ENCODE measurements at places on chromosomes 12 and 14.

DNA sequence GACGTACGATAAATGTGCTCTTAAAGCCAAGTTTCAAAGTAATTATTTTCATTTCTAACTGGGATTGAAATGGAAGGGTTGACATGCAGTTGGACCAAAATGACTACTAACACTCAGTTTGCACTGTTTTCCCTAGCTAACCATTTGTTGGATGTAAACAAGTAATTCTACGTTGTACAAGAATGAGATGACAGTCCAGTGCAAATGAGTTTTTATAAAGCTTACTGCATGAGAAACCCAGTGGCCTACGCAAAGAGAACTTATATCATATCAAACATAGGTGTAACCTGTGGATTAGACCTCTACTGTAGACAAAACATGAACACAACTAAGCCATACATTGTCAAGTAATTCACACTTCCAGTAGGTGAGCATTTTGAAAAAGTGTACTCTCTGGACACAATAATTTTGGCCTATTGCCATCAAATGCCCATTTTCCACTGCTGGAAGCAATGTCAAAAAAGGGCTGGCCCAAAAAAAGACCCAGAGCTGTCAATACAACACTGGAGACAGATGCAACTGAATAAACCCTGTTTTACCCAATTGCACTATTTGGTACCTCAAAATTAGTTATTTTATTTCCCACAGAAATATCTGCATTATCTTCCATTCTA lies 12.8 kb downstream of the SLC38A2 start:
- no peak for DNase-seq

DNA sequence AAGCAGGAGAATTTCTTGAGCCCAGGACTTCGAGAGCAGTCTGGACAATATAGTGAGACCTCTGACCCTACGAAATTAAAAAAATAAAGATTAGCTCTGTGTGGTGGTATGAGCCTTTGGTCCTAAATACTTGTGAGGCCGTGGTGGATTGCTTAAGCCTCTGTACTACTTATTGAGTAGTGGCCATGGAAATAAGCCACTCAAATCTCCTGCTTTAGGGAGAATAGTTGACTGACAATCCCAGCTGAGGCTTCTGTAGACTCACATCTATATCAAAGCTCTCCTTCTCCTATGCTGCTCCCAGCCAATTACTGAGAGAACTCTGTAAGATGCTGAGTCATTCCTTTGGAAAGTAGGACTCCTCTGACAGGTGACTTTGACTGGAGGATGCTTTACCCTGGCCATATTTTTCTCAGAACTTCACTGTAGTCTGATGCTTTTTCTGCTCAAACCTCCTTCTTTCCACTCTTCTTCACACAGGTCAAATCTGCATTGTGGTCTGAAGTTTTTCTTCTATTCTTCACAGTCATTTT lies 420.2 kb downstream of the SLC6A15 start:
- no peak for DNase-seq

DNA sequence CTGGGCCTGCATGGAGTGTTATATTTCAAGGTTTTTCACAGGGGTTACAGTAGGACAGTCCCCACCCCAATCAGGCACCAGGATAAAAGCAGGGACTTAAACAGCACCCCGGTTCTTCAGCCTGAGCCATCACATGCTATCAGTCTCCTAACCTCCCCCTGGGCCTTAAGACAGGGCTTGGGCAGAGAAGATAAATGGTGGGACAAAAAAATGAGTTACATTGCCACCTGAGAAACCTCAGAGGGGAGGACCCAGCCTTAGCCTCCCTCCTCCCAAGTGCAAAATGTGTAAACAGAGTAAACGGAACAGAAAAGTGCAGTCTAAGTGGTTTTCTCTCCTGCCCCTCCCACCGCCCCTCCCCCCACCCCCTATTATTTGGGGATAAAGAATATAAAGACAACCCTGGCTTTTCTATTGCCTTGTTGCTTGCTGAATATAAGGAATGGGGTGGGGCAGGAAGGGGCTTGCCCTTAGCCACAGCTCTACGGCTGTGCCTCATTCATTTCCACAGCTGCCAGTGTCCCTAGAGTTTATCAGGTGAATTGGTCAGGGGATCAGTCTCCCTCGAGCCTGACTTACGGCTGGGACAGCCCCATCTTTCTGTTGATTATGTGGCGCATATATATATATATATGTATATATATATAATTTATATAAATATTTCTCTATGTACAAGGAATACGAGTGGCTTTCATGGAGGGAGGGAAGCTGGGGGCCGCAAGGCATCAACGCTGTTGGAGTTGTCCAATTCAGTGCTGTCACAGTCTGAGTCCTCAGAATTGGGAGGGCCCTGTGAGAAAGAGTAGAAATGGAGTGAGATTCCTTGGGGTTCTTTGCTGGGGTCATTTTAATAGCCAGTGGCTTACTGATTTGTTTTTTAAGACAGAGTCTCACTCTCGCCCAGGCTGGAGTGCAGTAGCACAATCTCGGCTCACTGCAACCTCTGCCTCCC lies 18.5 kb downstream of the MAP3K12 start:
- DNase-seq, result no peak

DNA sequence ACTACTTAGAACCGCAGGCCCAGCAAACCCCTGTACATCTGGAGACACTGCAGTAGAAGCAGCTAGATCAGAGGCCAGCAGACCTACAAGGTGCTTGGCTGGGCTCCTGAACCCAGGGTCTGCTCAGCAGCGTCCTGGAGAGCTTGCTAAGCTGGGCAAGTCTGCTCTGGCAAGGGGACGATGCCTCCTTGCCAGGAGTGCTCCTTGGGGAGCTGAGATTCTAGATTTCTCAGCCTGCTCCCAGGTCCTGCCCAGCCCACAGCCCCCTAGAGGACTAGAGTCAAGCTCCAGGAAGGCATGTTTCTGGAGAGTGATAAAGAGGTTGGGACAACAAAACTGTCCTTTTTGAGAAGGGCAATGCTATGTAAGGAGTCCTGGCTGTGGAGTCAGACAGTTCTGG lies 60.3 kb downstream of the HSPB8 start:
- DNase-seq, result no peak

GRCh38 chr14:21268617-21269251 lies 508 bp downstream of the HNRNPC start:
- peak; percentile 61 for DNase-seq

- no peak for DNase-seq
These were observed 833.1 kb upstream of the SEL1L start for GRCh38 chr14:82366803-82367202.

- DNase-seq, result no peak
These were observed 224.4 kb downstream of the KSR2 start for GRCh38 chr12:117744418-117744817.

DNA sequence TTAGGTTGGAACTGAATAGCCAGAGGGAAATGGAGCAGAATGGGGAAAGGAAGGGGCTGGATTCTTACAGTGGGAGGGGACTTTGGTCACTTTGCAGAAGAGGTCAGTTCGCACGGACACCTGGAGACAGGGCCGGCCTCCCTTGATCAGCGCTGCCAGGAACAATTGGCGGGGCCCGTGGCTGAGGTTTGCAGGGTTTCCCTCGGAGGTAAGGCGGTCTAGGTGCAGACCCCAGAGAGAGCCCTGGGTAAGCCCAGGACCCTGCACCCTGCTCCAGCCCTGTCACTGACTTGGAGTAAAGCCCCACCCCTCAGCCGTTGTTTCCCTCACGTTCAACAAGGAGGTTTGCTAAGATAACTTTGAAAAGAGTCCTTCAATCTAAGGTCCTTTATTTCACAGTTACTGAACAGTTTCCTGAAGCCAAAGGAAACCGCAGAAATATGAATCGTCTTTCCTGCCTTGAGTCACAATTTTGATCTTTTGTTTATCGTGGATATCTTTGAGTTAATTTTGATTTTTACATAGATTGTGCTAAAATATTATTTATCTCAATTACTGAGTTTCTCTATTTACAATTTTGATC lies 231.4 kb upstream of the RTL1 start:
- no peak for DNase-seq

GRCh38 chr12:75657831-75658230 lies 146.4 kb upstream of the KRR1 start:
- no peak for DNase-seq

DNA sequence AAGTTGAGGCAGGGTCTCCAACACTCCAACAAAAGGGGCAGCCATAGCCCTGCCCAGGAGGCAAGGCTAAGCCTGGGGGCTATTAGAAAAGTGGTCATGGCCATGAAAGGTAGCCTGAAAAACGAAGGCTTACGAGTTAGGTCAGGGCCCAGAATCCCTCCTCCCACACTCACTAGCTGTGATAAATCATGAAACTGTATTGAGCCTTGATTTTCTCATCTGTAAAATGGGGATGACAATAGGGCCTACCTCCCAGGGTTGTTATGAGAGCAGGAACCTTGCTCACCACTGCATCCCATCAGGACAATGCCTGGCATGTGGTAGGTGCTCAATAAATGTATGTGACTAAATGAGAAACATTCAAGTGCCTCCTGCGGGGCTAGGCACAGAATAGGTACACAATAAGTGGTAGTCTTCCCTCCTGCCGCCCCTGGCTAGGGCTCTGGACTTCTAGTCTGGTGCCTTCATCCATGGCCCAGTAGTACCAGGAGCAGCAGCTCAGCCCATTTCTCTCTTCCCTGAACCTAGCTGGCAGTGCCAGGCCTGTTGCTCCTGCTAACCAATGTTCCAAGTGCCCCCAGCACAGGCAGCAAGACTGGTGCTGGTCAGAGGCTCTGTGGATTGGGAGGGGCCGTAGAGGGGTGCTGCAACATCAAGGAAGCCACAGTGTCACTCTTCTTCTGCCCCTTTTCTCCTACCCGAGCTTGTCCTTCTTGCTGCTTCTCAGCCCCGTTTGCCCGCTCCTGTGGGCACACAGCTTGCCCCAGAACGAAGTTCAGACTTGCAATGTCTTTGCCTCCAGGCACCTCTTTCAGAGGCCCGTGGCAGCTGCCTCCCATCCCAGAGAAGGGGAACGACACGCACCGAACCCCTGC lies 7.8 kb downstream of the PGF start:
- DNase-seq, result no peak

- no peak for DNase-seq
These were observed 546.5 kb upstream of the MIS18BP1 start for GRCh38 chr14:45799511-45799910.

DNA sequence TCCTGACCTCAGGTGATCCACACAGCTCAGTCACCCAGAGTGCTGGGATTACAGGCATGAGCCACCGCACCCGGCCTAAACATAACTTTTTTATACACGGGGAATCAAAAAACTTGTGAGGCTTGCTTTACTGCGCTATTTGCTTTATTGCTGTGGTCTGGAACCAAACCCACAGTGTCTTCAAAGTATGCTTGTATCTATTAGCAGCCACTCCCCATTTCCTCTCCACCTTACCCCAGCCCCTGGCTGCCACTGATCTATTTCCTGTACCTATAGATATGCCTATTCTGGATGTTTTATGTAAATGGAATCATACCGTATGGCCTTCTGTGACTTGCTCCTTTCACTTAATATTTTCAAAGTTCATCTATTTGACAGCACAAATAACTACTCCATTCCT lies 233.4 kb downstream of the BMP4 start:
- DNase-seq, result no peak

- no peak for DNase-seq
These were observed 183.4 kb downstream of the KIF26A start for GRCh38 chr14:104321802-104322130.

DNA sequence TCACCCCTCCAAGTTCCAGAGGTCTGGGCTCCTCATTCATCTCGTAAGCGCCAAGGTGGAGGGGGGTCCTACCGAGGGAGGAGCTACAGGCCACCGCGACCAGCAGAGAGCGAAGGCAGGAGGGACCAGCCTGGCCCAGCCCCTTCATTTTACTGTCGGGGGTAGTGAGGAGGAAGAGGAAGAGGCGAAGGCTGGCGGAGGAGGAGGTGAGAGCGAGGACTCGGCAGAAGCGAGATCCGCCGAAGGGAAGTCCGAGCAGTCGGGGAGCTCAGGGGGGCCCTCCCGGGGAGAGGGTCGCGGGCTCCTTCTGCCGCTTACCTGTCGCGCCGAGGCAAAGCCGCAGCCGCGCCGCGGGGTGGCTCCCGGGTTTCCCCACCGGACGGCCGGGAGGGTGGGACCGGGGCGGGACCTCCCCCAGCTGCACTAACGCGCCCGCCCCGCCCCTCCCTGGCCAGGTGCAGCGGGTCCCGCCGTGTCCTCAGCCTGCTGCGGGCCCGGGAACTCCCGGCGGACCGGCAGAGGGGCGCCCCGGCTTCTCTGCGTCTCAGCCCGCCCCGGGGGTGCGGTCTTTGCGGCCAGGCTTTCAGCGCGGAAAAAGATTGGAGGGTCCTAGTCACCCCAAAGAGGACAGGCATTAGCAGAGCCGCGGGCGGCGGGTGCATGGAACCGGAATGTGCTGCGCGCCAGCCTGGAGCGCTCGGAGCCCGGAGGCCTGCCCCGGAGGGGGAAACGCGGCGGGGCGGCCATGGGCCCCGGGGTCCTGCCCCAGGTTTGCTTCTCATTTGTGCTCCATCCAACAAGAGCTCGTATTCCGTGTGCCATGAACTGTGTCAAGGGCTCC lies at the start of gene GALNT6:
Gene GALNT6, minus strand, starts transcription at position 124 of the 841 bp plus-strand sequence. CDS start 11,625 bp downstream, outside the sequence.
- DNase-seq, result peak; percentile 87

GRCh38 chr12:3929875-3930615 lies 56.8 kb upstream of the PARP11 start:
- DNase-seq, result no peak

Measured in NCI-H526 (cell line).